ENCODE measurements at places on chromosomes 4 and X.

GRCh38 chrX:108412783-108413182 lies 25.4 kb downstream of the COL4A6 start:
- DNase-seq, result no peak
- H3K27ac ChIP-seq, result no peak overlapping the region
- H3K4me3 ChIP-seq, result no peak overlapping the region
- no peaks in the 10 kb centered on the region for H3K27me3 ChIP-seq

- H3K27me3 ChIP-seq, result peaks cover 2% of the 10 kb centered on the region
- no peak overlapping the region for H3K4me3 ChIP-seq
These were observed 95.2 kb downstream of the SYNPO2 start for GRCh38 chr4:118983831-118984230.

DNA sequence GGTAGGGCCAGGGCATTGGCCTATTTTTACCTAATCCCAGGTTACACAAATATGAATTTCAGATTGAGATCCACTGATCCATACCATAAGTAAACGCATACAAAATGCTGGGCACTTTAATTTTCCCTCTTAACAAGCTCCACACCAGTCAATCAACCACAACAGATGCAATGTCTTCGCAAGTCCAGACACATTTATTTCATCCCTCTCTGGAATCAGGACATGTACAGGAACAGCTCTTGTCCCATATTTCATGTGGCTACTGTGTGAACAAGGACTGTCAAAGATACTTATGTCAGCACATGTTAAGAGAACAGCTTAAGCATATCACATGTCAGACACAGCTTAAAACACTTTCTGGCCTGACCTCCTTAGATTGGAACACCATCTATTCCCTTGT lies 145.9 kb downstream of the PPP3CA start:
- H3K27ac ChIP-seq, result peak overlapping the region; percentile 5
- peak overlapping the region; percentile 9 for H3K4me3 ChIP-seq
- H3K4me1 ChIP-seq, result peaks cover 78% of the 10 kb centered on the region
- H3K27me3 ChIP-seq, result no peaks in the 10 kb centered on the region
- H3K36me3 ChIP-seq, result no peaks in the 10 kb centered on the region

DNA sequence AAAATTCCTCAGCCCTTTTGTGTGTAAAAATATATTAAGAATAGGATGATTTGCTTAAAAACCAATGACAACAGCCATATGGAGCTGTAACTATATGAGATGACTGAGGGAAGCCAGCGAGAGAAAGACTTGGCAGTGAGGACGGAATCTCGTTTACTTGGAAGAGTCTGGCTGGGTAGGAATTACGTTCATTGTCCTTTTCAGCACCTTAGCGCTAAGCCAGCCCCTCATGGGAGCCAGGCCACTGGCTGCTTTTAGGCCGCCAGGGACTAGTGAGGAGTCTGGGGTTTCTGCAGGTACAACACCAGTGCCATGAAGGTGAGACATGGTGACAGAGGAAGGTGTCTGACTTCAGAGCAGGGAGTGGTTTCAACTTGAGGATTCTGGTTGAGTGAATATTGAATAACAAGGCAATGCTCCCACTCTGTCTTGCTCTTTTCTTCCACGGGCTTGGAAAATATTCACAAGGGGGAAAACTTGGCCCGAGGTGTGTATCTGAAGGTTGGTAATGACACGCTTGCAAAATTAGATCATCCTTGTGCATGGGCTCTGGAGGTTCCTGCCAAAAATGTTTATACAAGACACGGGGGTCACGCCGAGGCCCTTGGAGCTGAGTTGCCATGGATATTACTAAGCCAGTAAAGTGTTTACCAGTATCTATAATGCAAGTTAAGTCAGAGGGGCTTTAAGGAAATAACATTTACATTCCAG lies 17.4 kb downstream of the KLF3 start:
- peak overlapping the region; percentile 63 for H3K27ac ChIP-seq
- H3K27me3 ChIP-seq, result peaks cover 7% of the 10 kb centered on the region
- peaks cover 92% of the 10 kb centered on the region for H3K4me1 ChIP-seq
- no peak overlapping the region for H3K4me3 ChIP-seq
- DNase-seq, result no peak

- no peak overlapping the region for H3K4me3 ChIP-seq
- H3K4me1 ChIP-seq, result no peaks in the 10 kb centered on the region
- H3K27me3 ChIP-seq, result no peaks in the 10 kb centered on the region
- no peak for DNase-seq
- H3K36me3 ChIP-seq, result no peaks in the 10 kb centered on the region
These were observed 144.9 kb downstream of the C4orf33 start for GRCh38 chr4:129240816-129241215.

All from immature natural killer cell (primary cell).